ENCODE measurements at places on chromosomes 13 and 19.

DNA sequence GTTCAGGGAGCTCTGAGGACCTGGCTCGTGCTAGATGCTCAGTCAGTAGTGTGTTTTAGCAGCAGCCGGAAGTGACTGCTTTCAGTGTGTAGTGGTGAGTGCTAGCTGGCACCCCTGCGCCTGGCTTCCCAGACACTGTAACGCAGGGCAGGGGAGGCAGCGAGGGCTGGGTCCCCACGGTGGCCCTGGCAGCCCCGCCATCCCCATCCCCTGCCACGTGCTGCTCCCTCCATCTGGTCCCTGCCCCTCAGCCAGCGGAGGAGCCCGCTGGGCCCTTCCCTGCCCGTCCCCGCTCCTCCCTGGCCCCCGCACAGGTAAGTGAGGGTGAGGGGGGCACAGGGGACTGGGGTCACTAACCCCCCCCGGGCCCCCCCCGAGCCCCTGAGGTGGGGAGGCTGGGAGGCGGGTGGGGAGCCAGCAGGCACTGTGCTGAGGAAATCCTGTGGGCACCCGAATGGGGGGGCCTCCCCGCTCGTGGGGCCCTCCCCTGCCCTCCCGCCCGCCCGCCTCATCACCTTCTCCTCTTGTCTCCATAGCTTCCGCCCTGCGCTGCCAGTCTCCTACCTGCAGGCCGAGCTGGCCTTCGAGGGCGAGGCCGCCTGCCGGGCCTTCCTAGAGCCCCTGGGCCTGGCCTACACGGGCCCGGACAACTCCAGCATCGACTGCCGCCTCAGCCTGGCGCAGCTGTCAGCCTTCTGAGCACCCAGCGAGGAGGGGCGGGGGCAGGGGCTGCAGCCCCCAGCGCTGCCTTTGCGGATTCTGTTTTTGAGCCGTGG is 3.2 kb downstream of the LENG9 start:
- DNase-seq: peak; percentile 23

GRCh38 chr19:40567040-40567749 is 9.5 kb upstream of the SHKBP1 start:
- DNase-seq: peak; percentile 12

GRCh38 chr13:95180513-95181245 is 120.6 kb downstream of the ABCC4 start:
- DNase-seq: no peak

GRCh38 chr13:49563516-49563915 is 21.8 kb downstream of the RCBTB1 start:
- no peak for DNase-seq

GRCh38 chr13:21240586-21240985 is 64.1 kb downstream of the MRPL57 start:
- DNase-seq: no peak

- DNase-seq: peak; percentile 54
These were observed 1.6 kb upstream of the BBC3 start for GRCh38 chr19:47232422-47233211.

GRCh38 chr19:46471116-46471733 is at the start of gene PNMA8A:
Gene PNMA8A (minus strand): TSS chr19:46471563. CDS start chr19:46471035, 528 bp downstream.
- no peak for DNase-seq

DNA sequence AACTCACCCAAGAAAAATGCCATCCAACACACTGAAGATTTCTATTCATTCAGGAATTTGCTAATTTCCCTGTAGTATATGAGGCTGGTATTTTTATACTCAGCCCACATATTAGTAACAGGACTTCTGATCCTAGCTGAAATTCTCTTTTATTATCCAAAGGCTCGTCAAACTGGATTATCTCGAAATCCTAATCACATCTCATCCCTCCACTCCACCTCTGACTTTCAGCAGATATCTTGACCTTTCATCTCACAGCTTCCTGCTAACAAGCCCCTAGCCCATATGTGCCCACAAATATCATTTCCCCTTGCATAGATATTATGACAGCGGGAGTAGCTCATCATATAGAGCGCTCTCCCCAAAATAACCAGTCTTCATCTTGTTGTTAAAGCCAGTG is 279.7 kb downstream of the FGF14 start:
- no peak for DNase-seq

DNA sequence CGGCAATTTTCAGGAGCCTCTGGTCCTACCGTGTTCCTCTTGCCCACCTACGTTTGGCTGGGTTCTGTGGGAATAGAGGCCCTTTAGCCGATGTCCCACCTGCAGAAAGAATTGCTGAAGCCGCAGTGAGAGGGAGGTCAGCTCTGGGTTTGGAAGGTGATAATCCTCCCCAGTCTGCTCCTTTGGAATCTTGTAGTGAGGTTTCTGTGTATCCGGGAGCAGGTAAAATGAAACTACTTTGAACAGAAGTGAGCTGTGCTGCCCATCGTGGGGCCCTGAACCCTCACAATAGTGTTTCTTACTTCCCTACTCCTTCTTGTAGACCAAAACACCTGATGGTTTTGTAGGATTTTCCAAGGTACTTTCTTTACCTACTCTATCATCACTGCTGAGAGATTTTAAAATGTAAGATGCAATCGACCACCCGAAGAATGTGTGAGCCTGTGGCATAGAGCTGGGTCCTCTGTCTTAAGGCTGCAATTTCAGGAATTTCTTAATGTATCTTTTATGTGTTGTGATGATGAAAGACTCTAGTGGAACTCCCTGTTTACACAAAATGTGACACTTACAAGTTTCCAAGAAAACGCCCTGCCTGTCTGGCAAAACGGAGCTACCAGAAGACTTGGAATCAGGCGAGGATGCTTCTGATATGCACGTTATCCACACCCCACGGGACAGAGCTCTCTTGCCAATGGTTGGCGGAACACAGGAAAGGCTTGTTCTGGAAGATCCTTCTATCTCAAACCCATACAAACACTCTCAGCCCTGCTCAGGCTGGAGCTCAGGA is 76.1 kb downstream of the RGCC start:
- DNase-seq: no peak

DNA sequence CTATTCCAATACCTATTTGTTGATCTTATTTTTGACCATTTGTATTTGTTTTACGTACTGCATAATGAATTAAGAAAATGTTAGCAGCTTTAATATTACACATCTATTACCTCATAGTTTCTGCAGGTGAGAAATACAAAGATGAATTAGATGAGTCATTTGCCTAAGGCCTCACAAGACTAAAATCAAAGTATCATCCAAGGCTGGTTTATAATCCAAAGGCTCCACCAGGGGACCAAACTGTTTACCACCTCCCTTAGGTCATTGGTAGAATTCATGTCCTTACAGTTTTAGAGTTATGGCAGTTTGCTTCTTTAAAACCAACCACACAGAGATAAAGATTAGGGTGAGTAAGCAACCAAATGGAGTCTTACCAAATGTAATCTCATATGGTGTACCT is 848.1 kb downstream of the SLITRK6 start:
- no peak for DNase-seq

DNA sequence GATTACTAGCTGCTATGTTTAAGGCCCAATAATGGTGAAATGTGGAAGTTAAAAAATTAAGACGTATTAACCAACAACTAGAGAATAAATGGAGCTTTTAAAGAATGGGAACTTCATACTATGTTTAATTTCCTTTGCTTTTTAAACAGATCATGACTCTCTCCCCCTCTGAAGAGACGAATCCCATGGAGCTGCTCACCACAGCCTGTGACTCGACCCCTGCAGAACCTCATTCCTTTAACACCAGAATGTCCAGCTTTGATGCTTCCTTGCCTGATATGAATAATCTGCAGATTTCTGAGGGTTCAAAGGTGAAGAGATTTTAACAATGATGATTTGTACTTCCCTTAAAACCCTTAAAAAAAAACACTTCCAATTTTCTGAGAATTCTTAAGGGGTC is 53.0 kb downstream of the ZAR1L start:
- DNase-seq: no peak

DNA sequence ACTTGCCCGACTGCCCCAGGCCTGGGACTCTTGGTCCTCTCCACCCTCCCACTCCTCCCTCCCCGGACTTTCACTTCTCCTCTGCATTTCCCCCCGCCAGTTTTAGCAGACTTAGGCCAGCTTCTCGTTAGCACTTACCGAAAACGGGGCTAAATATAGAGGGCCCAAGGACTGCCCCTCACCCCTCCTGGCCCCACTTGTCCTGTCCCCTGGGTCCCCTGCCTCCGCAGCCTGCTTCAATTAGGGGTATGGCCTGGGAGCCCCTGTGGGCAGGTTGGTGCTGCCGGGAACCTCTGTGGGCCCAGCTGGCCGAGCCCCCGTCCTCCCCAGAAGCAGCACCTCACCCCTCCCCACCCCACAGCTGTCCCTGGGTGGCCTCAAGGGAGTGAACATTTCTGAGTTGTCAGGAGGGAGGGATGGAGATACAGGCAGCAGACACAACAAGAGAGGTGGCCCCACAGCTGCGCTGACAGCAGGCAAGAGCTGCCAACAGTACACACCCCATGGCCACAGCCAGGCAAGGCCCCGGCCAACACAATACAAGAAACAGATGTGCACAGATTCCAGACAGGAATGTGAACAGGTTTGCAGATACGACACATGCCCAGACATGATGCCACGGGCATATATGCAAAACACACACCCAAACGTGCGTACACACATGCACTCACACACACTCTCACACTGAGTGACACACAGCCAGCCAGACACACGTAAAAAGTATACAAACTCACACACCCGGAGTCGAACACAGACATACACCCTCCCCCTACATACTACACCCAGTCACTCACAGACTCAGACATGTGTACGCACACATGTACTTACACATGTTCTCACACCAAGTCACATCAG is 2.6 kb downstream of the POU2F2 start:
- peak; percentile 88 for DNase-seq

GRCh38 chr13:44334751-44335150 is 38.9 kb upstream of the SERP2 start:
- DNase-seq: no peak

- DNase-seq: no peak
These were observed 138.0 kb downstream of the LMO7 start for GRCh38 chr13:75774176-75774575.

GRCh38 chr19:12842511-12842910 is 4.2 kb downstream of the MAST1 start:
- no peak for DNase-seq

GRCh38 chr19:31562966-31563612 is 213.9 kb upstream of the TSHZ3 start:
- DNase-seq: no peak

GRCh38 chr19:46463516-46463915 is 7.8 kb downstream of the PNMA8A start:
- DNase-seq: no peak
